ENCODE measurements at places on chromosomes 3 and 15.
A peak's percentile ranks its signal among the peaks of the same experiment; 100 is the strongest.

GRCh38 chr15:91898843-91899242 lies 45.3 kb downstream of the SLCO3A1 start:
- DNase-seq = no peak

DNA sequence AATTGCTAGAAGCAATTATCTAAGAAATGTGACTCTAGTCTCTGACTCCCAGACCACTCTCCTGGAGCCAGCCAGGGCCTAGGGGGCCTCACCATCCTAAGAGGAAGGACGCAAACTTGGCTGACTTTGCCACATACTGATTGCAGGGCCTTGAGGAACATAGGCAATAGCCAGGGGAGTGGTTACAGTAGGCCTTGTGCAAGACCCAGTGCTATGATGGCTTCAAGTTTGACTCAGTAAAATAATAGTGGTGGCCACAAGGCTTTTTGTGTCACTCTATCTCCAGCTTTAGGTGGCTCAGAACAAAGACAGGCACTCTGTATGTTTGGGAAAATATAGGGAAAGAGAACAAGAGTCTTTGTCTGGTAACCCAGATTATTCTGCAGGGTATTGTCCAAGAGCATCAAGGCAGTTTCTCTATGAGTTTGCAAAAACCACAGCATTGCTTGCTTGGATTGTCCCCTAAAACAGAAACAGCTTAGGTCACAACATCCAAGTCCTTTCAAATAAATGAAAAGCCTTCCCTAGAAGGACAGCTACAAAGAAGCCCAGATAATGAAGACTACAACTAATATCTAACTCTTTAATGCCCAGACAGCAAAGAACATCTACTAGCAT lies 631.5 kb downstream of the PYDC2 start:
- no peak for DNase-seq

GRCh38 chr3:194758716-194759115 lies 73.0 kb downstream of the FAM43A start:
- no peak for DNase-seq

GRCh38 chr3:105062853-105063252 lies 303.9 kb upstream of the ALCAM start:
- DNase-seq = no peak

DNA sequence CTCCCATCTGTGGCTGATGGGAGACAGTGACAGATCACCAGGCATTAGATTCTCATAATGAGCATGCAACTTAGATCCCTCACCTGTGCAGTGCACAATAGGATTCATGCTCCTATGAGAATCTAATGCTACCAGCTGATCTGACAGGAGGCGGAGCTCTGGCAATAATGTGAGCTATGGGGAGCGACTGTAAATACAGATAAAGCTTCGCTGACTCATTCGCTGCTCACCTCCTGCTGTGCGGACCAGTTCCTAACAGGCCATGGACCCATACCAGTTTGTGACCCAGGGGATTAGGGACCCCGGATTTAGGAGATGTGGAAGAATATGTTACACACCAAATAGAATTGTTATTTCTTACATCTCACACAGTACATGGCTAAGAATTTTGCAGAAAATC lies 6.7 kb downstream of the ARGFX start:
- DNase-seq = no peak

- no peak for DNase-seq
Observed at GRCh38 chr3:127120851-127121647, 71.9 kb upstream of the PRR23E start.

GRCh38 chr15:98735895-98736617 lies 87.7 kb downstream of the IGF1R start:
- DNase-seq = no peak

DNA sequence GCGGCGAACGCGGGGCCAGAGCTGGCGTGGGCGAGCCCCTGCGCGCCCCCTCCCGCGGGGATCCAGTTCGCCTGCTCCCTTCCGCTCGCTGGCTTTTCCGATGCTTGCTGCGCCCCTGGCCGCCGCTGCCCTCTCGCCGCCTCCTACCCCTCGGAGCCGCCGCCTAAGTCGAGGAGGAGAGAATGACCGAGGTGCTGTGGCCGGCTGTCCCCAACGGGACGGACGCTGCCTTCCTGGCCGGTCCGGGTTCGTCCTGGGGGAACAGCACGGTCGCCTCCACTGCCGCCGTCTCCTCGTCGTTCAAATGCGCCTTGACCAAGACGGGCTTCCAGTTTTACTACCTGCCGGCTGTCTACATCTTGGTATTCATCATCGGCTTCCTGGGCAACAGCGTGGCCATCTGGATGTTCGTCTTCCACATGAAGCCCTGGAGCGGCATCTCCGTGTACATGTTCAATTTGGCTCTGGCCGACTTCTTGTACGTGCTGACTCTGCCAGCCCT lies 721 bp downstream of the P2RY1 start:
- peak; percentile 82 for DNase-seq

GRCh38 chr3:73315706-73316105 lies 254.2 kb downstream of the EBLN2 start:
- no peak for DNase-seq

DNA sequence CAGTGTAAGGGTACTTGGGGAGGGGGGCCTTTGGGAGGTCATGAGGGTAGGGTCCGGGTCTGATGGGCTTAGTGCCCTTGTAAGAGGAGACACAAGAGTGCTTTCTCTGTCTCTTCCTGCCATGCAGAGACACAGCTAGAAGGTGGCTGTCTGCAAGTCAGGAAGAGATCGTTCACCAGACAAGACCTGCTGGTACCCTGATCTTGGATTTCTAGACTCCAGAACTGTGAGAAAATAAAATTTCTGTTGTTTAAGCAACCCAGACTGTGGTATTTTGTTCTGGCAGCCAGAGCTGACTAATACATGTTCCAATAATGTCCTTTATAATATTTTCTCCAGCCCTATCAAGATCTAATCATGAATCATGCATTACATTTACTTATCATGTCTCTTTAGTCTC lies 130.0 kb upstream of the VEPH1 start:
- DNase-seq = no peak

DNA sequence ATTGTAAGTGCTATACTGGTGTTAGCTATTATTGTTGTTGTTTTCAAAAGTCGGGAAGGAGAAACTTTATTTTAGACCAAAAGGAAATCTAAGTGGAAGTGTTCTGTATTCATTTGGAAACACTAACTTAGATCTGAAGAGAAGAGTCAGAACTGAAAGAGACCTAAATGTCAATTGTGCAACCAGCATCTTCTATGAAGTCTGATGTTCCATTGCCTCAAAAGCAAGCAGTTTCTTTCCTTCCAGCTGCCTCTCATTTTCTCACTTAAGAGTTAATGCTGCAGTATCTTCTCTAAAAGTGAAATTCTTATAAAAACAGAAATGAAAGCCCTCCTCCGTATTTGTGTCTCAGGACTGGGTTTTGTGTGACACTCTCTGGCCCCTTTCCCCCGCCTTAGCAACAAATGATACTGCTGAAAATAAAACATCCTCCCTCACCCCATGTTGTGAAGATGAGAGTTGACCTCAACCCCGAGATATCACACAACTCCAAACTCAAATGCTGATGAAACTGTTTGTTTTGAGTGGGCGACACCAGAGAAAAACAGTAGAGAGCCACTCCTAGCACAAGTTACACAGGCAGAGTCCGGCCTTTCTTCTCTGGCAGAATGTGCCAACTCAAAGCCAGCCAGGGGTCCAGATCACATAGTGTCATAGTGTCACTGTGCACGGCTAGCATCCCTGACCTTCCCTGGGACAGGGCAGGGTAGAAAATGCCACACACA lies 48.9 kb downstream of the GLDN start:
- DNase-seq = no peak

DNA sequence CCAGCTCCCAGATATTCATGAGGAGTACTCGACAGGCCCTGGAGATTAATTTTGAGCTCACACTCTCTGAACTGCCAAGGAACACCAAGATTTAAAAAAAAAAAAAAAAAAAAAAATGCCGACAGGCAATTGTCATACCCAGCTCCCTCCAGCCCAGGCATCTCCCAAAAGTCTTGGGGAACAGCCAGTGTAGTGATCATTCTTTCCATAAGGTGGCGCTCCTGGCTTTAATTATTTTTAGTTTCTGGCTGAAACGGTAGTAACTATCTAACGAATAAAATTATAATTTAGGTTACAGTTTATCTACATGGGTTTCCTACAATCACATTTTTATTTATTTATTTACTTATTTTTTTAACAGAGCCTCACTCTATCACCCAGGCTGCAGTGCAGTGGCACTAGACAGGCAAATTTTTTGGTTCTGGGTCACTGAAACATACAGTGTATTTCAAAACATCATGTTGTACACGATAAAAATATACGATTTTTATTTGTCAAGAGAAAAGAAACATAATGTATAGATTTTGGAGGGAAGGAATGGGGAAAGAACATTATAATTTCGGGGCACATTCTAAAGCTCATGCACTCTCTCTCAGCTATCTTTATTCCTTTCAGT lies 157.3 kb downstream of the ADAMTS9 start:
- no peak for DNase-seq

- no peak for DNase-seq
Observed at GRCh38 chr3:130491431-130491830, 25.5 kb upstream of the COL6A6 start.

DNA sequence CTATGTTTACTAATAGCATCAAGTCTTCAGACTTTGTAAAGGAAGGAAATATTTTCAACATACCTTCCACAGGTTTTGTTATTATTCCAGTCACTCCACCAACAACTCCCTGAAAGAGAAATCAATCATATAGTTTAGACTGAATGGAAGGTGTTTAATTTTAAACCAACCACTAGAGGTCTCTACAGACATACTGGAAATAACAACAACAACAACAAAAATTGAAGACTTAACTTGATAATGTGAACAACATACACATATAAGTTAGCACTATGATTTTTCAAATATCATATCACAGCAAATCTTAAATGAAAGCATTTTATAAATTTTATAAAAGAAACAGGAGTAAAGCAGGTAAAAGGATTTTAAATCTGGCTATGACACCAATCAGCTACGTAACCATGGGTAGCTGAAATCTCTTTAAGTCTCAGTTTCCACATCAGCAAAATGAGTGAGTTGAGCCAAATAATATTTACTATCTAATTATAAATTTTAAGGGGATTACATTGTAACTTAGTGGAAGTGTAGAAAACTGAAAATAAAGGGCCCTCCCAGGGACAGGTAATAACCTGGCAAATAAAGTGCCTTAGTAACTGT lies 188.2 kb downstream of the VPS13C start:
- DNase-seq = no peak

DNA sequence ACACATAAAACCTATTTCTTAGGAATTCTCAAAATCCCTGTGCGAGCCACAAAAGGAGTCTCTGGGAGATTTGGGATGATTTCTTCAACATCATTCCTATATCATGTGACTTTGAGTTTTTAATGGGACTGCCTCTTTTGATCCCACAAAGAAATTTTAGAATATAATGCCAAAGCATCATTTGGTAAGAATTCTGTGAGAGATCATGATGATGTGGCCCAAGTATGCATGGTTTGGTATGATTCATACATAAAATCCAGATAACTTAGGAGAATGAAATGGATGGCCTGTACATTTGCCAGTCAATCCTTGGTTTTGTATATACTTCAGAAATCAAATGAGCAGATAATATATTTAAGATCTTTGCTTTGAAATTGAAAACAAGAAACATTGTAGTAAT lies 61.3 kb downstream of the UBE2E2 start:
- no peak for DNase-seq

DNA sequence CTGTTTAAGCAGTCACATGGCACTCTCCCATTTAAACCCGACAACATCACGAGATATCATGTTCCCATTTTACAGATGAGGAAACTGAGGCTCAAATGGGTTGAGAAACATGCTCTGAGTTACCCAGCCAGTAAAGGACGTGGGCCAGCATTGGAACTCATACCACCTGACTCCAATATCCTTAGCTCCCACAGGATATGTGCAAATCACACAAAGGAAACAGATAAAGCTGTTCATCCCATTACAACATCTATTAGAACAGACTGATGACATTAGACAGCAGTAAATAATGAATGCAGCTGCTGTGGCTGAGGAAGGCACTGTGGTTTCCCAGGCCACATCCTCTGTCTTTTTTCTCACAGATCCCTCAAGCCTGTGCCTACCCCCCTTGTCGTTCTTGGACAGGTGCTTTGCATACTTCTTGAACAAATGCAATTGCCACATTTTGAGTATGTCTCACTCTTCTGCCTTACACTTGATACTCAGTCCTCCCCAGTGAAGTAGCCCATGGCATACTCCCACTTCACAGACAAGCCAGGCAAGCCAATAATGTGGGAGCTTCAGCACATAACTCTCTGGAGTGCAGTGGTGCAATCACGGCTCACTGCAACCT lies 17.7 kb downstream of the FRMD4B start:
- no peak for DNase-seq

GRCh38 chr15:81002331-81003096 lies 1.8 kb downstream of the TLNRD1 start:
- DNase-seq = no peak

GRCh38 chr15:75597667-75598341 lies 18.7 kb upstream of the PTPN9 start:
- no peak for DNase-seq

- DNase-seq = no peak
Observed at GRCh38 chr15:65917407-65917756, 48.1 kb downstream of the RAB11A start.

DNA sequence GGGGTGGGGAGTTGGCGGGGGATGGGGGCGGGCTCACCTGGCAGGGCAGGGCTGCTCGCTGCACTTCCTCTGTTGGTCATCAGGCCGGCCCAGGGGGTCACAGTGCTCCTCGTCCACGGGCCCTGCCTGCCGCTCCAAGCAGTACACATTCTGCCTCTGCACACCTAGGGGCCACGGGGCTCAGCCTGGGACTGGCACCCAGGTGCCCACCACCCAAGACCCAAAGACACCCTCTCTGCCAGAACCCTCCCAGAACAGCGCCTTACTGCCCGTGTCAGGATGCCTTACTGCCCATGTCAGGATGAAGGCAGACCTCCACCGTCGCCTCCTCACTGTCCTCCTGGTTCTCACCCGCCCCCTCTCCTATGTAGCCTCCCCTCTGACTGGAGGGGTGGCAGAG lies 43.2 kb downstream of the ADAMTS7 start:
- no peak for DNase-seq

DNA sequence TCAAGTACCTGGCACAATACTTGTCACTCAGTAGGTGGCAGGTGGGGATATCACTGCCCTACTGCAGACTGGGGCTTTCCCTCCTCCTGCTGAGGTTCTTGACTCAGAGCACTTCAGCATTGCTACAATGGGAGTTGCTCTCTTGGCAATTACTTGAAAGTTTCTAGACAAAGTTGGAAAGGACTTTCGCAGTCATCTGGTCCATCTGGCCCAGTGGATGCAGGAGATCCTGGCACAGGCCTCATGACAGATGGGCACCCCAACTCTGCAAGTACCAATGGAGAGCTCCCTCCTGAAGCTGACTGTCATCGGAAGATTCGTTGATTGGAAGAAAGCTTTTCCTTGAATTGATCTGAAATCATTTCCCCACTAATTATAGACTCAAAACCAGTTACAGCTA lies 19.2 kb upstream of the IGF2BP2 start:
- no peak for DNase-seq

GRCh38 chr3:71300951-71301393 lies 282.6 kb downstream of the FOXP1 start:
- no peak for DNase-seq

DNA sequence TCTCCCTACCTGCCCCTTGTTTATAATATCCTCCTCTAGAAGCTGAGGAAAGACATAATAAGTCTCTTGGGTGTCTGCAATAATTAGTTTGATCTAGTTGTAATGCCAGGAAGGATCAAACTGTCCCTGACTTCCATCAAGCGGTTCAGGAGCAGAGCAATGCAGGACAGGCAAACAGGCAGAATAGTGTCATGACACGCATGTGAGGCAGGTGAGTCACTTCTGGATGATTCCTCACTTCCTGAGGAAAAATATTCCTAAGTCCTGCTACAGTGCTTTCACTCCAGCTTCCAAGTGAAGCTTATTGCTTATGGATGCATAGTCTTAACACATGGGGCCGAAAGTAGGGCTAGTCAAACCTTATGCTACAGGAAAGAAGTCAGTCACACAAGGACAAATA lies 85.8 kb downstream of the GREM1 start:
- no peak for DNase-seq

Measured in left forelimb (tissue), 1 donor.